ENCODE measurements at places on chromosomes 6 and 20.

DNA sequence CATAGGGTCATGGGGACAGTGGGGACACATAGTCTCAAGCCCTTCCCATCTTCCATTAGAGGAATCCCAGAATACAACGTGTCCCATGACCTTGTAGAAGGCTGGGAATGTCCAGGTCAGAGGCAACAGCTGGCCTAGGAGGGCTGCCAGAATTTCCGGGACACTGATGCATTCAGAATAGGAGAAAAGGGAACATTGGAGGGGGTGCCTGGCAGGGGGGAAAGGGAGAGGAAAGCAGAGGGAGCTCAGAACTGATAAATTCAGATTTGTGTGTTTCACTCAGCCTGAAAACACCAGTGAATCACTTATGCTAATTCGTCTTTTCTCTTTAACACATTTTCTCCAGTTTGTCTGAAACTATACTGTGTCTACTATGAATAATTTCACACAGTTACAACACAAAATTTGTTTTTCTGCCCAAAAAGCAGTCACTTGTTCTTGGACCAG lies 35.5 kb upstream of the BMP2 start:
- no peaks in the 10 kb centered on the region for H3K4me1 ChIP-seq
- H3K36me3 ChIP-seq: no peaks in the 10 kb centered on the region
- H3K4me3 ChIP-seq: no peak overlapping the region
- H3K27ac ChIP-seq: no peak overlapping the region
- no peak for DNase-seq

- H3K4me3 ChIP-seq: no peak overlapping the region
- H3K4me1 ChIP-seq: no peaks in the 10 kb centered on the region
- no peak for DNase-seq
- H3K27ac ChIP-seq: no peak overlapping the region
- H3K27me3 ChIP-seq: no peaks in the 10 kb centered on the region
- H3K36me3 ChIP-seq: no peaks in the 10 kb centered on the region
Observed at GRCh38 chr20:11035211-11035610, 361.4 kb upstream of the JAG1 start.

DNA sequence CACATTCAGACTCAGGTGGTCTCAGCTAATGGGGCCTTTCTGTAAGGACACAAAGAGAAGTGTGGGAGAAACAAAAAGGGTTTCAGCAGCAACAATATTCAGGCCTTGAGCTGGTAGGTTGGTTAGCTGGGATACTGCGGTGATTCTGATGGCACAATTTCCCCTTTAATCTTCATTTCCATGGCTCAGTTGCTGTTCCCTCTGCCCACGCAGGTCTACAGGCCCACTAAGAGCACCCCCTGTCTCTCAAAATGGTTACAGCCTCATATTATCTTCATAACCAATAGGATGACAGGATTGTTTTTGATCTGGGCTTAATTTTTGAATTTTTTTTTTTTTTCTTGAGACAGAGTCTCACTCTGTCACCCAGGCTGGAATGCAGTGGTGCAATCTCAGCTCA lies 48.9 kb downstream of the MYB start:
- H3K27ac ChIP-seq: no peak overlapping the region
- no peaks in the 10 kb centered on the region for H3K36me3 ChIP-seq
- DNase-seq: no peak
- H3K27me3 ChIP-seq: no peaks in the 10 kb centered on the region

GRCh38 chr20:37369846-37370245 lies 23.9 kb downstream of the SRC start:
- no peaks in the 10 kb centered on the region for H3K4me1 ChIP-seq
- H3K4me3 ChIP-seq: no peak overlapping the region
- H3K27ac ChIP-seq: no peak overlapping the region
- no peaks in the 10 kb centered on the region for H3K36me3 ChIP-seq
- no peaks in the 10 kb centered on the region for H3K27me3 ChIP-seq

DNA sequence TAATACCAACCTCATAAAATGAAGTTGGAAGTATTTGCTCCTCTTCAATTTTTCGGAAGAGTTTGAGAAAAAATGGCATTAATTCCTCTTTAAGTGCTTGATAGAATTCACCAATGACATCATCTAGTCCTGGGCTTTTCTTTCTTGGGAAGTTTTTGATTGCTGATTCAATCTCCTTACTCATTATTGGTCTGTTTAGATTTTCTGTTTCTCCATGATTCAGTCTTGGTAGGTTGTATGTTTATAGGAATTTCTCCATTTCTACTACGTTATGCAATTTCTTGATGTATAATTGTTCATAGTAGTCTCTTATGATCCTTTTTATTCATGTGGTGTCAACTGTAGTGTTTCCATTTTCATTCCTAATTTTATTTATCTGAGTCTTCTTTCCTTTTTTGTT lies 176.9 kb upstream of the PRND start:
- no peak for DNase-seq
- no peaks in the 10 kb centered on the region for H3K4me1 ChIP-seq
- no peak overlapping the region for H3K27ac ChIP-seq
- H3K36me3 ChIP-seq: no peaks in the 10 kb centered on the region

- no peak overlapping the region for H3K27ac ChIP-seq
- no peaks in the 10 kb centered on the region for H3K36me3 ChIP-seq
- H3K27me3 ChIP-seq: no peaks in the 10 kb centered on the region
- DNase-seq: no peak
- no peaks in the 10 kb centered on the region for H3K4me1 ChIP-seq
Observed at GRCh38 chr20:24491041-24491756, 21.8 kb downstream of the SYNDIG1 start.

GRCh38 chr20:32365564-32365963 lies 7.4 kb downstream of the ASXL1 start:
- no peaks in the 10 kb centered on the region for H3K27me3 ChIP-seq
- H3K4me1 ChIP-seq: peaks cover 48% of the 10 kb centered on the region
- DNase-seq: no peak
- H3K4me3 ChIP-seq: no peak overlapping the region

DNA sequence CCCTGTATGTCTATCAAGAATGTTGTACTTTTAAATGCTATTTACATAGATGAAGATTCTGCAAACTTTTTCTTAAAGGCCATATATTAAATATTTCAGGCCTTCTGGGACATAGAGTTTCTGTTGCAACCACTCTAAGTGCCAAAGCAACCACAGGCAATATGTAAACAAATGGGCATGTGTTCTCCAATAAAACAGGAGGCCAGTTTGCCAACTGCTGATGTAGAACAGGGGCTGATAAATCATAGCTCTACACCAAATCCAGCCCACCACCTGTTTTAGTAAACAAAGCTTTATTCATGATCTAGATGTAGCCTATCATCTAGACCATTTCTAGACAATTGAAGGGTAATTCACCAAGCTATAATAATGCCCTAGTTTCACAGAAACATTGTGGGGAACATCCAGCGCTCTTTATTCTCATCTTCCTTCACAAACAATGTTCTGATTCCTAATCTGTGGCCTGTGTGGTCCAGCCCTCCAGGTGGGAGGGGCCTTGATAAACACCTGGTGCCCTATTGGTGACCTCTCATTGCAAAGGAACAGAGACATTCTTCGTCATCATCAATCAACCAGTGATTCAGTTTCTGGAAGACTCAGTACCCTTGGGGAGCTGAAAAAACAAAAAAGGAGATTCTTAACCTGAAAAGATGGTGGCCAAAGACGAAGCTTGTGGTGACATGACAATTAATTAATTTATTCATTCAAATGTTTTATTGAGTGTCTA lies 80.2 kb downstream of the PREP start:
- no peak for DNase-seq
- peaks cover 70% of the 10 kb centered on the region for H3K36me3 ChIP-seq
- H3K27ac ChIP-seq: no peak overlapping the region
- no peak overlapping the region for H3K4me3 ChIP-seq
- no peaks in the 10 kb centered on the region for H3K27me3 ChIP-seq
- no peaks in the 10 kb centered on the region for H3K4me1 ChIP-seq

GRCh38 chr20:31923388-31924331 lies 28.2 kb downstream of the PDRG1 start:
- H3K4me3 ChIP-seq: no peak overlapping the region
- no peak for DNase-seq
- no peaks in the 10 kb centered on the region for H3K36me3 ChIP-seq

- H3K4me1 ChIP-seq: no peaks in the 10 kb centered on the region
- DNase-seq: no peak
- H3K36me3 ChIP-seq: no peaks in the 10 kb centered on the region
- H3K27ac ChIP-seq: no peak overlapping the region
- H3K4me3 ChIP-seq: no peak overlapping the region
Observed at GRCh38 chr20:11020712-11021111, 346.9 kb upstream of the JAG1 start.

DNA sequence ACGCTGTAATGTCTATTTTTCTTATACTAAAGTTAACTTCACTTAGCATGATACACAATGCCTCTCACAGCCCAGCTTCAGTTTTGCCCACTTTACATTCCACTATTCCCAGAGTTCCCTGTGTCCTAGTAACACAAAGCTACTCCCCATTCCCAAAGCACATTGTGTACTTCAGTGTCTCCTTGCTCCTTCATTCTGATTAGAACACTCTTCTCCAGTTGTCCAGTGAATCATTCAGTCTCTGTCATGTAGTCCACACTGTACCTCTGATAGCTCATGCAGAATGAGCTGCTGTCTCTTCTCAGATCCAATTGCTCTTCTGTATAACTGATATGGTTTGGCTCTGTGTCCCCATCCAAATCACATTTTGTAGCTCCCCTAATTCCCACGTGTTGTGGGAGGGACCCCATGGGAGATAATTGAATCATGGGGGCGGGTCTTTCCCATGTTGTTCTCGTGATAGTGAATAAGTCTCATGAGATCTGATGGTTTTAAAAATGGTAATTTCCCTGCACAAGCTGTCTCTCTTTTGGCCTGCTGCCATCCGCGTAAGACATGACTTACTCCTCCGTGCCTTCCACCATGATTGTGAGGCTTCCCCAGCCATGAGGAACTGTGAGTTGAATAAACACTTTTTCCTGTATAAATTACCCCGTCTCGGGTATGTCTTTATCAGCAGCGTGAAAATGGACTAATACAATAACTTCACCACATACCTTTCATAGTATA lies 2.1 kb upstream of the TMX4 start:
- no peaks in the 10 kb centered on the region for H3K36me3 ChIP-seq
- peaks cover 15% of the 10 kb centered on the region for H3K4me1 ChIP-seq
- no peak overlapping the region for H3K4me3 ChIP-seq

Data from CD4-positive, alpha-beta T cell (primary cell).